ENCODE measurements at places on chromosomes 13 and 19. TPM values are rescaled to one million over a fixed set of nuclear protein-coding genes. Genes with fewer than 3 reads are reported as not detected.

The DACH1 gene
- total RNA-seq = 0.03 TPM

The ZNF665 gene
- total RNA-seq = not detected

The CCDC122 gene
- 8.1 TPM for total RNA-seq

DNA sequence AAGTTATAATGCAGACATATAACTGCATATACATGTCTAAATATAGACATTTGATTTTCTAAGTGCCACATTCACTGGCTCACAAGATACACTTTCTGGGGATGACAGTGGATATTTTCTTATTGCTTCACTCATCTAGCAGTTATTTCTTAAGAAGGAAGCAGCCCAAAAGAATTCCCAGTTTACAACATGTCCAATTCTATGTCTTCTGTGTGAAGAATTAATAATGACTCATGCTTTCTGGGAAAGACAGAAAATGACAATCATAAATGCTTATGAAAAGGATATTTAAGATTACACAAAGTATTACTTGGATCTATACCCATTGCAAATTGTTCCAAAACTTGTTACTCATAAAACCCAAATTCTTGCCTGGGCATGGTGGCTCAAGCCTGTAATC is 543.4 kb downstream of the SUCLA2 start:
- DNase-seq = no peak

GRCh38 chr13:93926425-93926824 is 553.1 kb downstream of the DCT start:
- no peak for DNase-seq

DNA sequence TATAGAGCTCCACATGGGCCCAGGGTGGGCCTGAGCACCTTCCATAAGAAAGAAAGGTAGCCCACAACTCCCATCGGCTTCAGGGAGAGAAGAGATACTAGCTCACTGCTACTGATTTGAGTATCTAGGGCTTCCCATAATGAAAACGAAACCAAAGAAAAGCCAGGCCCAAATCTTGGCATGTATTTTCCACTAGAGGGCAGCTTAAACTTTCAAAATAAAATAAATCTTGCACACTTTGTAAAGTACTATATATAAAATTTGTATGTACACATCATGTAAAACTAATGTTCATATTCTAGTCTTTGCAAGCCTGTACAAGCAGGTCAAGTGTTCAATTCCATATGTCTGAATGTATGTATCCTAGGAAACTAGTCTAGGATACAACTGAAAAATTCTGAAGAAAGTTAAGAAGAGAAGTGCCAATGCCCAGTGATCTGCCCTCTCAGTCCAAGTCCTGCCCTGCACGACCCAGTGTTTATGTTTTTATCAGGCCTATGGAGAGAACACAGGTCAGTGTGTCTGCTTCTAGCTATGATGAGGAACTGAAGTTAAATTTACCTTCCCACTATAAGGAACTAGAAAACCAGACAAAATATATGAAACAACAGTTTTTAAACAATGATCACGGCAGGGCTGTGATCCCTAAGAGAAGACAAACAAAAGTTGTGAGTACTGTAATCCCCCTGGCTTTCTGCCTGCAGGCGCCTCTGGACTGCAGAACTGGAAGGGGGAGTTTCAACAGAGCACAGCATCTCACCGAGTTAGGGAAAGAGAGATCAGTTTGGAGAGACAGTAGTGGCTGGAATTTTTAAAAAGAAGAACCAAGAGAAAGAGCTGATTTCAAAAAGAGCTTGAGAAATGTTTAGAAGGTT is 475.7 kb downstream of the UQCRFS1 start:
- peak; percentile 65 for DNase-seq

DNA sequence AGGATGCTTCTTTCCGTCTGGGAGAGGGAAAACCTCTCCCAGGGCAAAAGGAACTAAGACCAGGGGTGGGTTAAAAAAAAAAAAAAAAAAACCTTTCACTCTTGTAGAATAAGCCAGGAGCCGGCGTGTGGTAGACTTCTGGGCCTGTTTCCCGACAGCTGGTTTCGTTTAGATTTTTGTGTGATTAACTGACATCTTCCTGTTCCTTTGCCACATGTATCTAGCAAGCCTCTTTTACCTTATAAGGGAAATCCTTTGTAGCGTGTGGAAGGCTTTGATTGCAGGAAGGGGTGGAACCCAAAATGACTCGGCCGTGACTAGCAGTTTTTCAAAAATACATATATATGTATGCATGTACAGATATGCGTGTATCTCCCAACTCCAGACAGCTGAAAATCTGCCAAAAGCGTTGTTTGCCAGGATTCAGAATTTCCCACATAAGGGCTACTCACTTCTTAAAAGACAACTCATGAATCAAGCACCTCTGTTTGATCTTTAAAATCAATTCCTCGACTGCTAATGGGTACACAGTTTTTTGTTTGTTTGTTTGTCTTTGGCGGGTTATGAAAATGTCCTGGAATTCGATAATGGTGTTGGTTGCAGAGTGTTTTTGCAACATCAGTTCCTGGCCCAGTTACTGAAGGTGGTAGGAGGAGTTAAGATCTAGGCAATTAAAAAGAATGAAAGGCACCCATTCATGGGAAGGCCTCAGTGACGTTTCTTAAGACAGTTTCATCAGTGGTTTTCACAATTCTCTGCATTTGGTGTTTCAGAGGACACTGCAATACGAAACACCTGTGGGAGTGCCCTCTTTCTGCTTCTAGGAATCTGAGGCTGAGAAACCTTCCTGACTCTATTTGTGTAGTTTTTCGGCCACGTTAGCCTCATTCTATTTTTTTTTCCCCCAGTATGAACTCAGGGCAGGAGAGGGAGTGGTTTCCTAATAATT is 2.7 kb downstream of the TPM4 start:
- DNase-seq = peak; percentile 92

GRCh38 chr13:76936763-76937162 is 11.5 kb upstream of the ACOD1 start:
- no peak for DNase-seq

- DNase-seq = no peak
Observed at GRCh38 chr13:40651866-40652587, 14.4 kb downstream of the FOXO1 start.

GRCh38 chr19:18226956-18227780 is 930 bp upstream of the PDE4C start:
- DNase-seq = no peak

GRCh38 chr13:60051754-60052285 is 111.9 kb downstream of the DIAPH3 start:
- DNase-seq = no peak

DNA sequence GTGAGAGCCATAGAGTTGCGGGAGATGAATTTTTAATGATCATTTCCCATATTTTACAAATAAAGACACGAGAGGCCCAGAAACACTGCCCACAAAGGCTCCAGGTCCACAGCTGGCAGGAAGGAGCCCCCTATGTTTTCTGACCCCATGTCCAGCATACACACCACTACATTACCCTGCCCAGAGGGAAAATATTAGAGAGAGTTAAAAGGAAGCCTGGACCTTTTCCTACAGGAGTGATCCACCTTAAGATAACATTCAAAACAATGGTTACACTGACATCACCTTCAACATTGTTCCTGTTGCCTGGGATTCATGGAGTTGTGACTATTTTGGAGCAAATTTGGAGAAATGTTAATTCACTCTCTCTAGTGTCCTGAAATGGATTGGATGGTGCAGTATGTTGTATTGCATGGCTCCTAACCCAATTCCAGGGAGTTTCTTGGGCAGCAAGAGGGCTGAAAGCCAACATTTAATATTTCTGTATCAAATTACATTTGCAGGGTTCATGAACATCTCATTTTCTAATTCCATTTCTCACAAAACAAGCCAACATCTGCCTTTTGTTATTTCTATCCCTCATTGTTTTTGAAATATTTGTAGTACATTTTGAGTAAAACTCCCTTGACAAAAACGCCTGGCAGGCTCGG is 172.5 kb downstream of the DLEU7 start:
- no peak for DNase-seq

DNA sequence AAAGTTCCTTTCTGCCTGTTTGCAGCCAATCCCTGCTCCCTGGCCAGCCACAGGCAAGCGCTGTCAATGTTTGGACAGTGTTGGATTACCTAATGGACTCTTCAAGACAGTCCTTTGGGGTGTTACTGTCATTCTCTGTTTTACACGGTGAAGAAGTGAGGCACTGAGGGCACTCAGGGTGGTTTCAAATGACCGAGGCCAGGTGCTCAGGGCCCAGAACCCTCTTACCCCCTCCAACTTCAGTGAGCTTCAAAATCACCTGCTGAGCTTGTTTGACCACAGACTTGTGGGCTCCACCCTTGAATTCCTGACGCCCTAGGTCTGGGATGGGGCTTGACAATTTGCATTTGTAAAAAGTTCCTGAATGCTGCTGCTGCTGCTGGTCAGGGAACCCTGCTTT is 97.9 kb downstream of the GGACT start:
- DNase-seq = no peak

- no peak for DNase-seq
Observed at GRCh38 chr19:3494051-3494450, 6.4 kb downstream of the DOHH start.

DNA sequence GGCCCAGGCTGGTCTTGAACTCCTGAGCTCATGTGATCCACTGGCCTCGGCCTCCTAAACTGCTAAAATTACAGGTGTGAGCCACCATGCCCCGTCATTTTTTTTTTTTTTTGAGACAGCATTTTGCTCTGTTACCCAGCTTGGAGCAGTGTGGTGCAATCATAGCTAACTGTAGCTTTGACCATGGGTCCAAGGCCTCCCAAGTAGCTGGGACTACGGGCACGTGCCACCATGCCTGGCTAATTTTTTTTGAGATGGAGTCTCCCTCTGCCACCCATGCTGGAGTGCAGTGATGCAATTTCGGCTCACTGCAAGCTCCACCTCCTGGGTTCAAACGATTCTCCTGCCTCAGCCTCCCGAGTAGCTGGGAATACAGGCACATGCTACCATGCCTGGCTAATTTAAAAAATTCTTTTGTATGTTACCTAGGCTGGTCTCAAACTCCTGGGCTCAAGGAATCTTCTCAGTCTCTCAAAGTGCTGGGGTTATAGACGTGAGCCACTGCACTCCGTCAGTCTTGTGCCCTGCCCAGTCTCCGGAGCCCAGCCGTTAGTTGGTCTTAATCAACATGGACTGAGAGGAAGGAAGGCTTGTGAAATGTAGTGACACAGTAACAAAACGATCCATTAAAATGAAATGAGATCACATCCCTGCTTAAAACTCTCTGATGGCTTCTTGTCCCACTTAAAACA is 1.4 kb upstream of the LRG1 start:
- DNase-seq = no peak

GRCh38 chr13:92821324-92821723 is 405.3 kb upstream of the GPC6 start:
- no peak for DNase-seq
